ENCODE measurements at places on chromosomes 2 and 18.
A peak's percentile ranks its signal among the peaks of the same experiment; 100 is the strongest.

- no peak for DNase-seq
These were observed 5.6 kb downstream of the DTYMK start for GRCh38 chr2:241680827-241681599.

GRCh38 chr2:234243871-234244565, 193.5 kb downstream of the SPP2 start:
- no peak for DNase-seq

- no peak for DNase-seq
These were observed 2.8 kb upstream of the MXD1 start for GRCh38 chr2:69911985-69912563.

DNA sequence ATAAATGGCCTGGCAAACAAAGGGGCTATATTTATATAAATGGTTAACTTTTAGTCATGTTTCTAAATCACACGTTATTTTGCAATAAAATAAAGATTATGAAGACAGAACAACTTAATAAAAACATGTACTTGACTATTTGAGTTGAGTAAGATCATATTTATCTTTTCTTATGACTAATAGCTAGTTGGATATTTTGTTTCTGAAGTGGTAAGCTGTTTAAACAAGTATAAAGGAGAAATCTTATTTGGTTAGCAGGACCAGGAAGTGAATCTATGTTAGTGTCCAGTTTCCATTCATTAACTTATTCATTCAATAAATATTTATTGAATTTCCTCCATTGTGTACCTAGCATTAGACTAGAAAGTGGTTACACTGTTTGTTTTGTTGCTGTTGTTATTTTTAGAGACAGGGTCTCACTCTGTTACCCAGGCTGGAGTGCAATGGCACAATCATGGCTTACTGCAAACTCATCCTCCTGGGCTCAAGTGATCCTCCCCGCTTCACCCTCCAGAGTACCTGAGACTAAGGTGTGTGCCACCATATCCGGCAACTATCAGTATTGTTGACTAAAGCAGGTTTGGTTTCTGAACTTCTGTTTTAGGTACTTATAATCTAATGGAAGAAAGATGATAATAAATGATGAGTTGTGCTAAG, 312.6 kb downstream of the DPP10 start:
- DNase-seq: no peak

- DNase-seq: peak; percentile 65
These were observed 94.3 kb downstream of the HNRNPLL start for GRCh38 chr2:38508311-38509039.

DNA sequence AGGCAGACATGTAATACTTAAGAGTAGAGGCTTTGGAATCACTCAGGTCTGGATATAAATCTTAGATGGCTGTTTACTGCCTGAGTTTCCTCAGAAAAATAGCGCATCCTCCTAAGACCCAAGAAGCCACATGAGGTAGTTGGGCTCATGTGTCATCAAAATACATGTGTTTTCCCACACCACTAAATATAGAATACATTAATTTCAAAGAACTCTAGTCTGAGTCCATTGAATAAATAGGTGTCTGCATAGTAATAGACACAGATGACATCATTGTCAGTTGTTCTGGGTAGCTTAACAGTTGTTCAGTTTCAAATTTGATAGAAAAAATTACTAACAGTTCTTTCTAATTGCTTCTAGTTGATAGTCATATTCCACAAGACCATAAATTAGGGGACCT, 9.6 kb downstream of the PPP1R1C start:
- DNase-seq: no peak

DNA sequence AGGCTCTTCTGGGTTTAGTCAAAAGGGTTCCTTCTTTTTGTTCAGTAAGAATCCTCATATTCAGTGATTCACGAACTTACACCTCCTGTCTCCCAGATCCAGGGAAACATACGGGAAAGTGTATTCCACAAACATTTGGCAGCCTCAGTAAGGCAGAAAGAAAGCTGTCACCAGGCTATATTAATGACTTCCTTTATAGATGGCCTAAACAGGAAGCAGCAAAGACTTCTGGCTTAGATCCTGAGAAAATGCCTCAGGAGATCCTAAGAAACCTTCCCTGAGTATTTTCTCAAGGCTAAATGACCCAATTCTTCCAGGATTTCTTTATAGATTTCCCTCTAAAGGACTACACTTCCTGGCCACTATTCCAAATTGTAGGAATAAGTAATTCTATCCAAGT, 1995.5 kb upstream of the CELF4 start:
- no peak for DNase-seq

GRCh38 chr2:74005786-74006185, 21.1 kb downstream of the TET3 start:
- no peak for DNase-seq

DNA sequence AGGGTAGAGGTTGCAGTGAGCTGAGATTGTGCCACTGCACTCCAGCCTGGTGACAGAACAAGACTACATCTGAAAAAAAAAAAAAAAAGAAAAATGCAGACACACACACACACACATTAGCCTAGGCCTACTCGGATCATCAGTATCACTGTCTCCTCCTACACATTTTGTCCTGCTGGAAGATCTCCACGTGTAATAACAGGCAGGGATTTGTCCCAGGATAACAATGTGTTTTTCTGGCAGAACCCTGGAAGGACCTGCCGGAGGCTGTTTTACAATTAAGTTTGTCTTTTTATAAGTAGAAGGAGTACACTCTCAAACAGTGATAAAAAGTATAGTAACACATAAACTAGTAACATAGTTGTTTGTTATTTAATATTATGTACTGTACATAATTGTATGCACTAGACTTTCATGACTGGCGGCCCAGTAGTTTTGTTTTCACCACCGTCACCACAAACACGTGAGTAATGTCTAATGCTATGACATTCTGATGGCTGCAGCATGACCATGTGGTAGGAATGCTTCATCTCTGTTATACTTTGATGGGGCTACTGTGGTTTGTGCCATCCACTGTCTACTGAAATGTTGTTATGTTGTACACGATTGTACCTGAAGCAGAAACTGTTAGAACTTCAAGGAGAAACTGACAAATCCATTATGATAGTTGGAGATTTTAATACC, 130.6 kb downstream of the ATP9B start:
- no peak for DNase-seq

GRCh38 chr2:230908595-230909191, 16.3 kb downstream of the GPR55 start:
- no peak for DNase-seq

DNA sequence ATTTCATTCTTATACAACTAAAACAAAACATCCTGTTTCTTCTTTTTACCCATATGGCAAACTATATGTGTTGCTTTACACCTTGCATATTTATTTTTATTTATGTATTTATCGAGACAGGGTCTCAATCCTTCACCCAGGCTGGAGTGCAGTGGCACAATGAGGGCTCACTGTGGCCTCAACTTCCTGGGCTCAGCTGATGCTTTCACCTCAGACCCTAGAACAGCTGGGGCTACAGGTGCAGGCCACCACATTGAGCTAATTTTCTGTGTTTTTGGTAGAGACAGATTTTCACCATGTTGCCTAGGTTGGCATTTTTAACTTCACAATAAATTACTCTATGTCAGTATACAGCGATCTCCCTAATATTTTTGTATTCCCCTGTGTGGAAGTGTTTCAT, 522.0 kb downstream of the MBD2 start:
- DNase-seq: no peak

- no peak for DNase-seq
These were observed 1.5 kb upstream of the SLC35G4 start for GRCh38 chr18:11607906-11608305.

GRCh38 chr18:33835419-33835818, 257.4 kb downstream of the ASXL3 start:
- no peak for DNase-seq

DNA sequence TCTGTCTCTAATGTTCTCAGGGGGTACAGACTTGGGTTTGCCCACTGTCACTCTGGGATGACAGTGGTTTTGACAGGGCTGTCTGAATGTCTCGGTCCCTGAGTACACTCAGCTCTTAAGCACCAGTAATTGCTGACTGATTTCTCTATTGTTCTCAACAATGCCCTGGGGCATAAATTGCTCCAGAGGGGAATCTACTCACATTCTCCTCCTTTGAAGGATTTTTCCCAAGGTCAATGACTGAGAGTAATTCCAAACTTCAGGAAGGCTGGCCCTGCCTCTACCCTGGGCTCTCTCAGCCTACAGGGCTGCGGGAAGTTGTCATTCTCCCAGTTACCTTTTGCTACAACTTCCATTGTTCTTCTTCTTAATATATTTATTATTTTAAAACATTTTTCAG, 36.5 kb downstream of the MC2R start:
- no peak for DNase-seq

DNA sequence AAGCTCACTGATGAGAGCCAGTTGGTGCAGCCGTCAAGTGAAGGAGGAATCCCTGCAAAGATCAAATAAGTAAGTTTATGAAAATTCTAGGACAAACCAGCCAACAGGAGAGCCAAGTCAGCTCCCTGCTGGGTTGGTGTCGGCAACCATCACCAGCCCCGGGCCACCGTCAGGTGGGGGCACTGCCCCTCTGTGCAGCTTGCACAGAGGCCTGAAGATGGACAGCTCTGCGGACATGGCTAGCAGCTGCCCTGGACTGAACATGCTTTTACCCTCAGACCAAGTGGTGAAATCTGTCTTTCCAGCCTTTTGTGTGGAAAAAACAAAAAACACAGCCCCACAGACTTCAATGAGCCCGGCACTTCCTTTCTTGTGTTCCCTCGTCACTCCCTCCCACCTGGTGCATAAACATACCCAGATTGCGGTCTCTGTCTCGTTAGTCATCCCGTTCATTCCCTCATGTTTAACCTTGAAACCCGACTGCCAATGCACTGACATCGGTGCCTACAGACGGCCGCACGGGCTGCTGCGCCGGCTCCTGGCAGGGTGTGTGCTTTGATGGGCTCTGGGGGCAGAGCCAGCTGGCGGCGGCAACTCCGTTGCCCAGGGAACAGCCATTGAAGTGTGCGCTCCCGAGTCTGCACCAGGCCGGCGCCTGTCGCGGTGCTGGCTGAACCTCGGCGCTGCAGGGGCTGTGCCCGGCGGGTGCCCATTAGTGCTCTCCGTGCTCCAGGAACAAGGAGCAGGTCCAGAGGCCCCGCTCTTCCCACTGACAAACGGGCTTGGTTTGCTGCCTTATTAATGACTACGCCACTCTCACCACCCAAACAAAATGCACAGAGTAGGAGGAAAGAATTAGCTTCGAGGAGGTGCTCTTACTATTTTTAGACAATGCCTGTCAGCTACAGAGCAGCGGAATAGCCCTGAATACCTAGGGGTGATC, 95.3 kb downstream of the EIPR1 start:
- DNase-seq: no peak

DNA sequence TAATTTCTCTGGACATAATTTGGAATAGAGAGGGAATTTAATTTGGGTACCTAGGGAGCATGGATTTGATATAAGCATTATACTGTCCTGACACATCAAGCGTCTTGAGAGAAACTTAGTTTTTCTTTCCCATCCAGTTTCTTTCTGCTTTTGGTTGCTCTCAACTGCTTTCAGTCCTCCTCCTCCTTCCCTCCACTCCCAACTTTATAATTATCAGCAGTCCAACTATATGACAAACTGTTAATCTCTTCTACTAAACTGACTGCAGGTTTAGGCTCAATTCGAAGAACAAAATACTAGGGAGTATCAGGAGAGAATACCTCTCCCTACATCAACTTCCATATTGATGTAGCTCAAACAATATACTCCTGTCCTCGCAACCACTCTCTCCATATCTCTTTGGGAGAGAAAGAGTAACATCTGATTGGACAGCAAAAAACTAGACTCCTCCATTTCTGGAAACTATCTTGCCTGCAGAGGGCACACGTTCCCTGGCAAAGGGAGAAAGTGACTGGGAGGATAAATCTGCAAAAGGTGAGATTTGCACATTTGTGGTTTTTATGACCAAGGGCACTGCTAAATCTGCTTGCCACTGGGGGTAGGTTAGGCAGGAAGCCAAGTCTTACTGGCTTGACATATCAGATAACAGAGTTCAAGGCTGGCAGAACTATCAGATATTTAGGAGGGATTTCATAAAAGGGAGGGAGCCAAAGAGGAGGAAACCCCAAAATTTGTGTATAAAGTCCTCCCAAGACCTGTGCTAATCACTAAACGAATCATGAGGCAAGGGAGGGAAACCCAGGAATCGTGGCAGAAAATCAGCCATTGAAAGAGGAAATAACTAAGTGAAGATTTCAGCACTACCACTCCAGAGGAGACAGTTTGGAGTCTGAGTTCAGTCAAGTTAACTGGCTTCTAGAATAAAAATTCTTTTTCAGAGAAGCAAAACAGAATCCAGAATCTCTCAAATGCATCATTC, 40.0 kb downstream of the ICA1L start:
- no peak for DNase-seq

GRCh38 chr18:55856229-55856628, 268.2 kb upstream of the TCF4 start:
- no peak for DNase-seq

All from stimulated activated CD4-positive, alpha-beta T cell treated with anti-CD3 and anti-CD28 coated beads, Interleukin-1b, Interleukin-23, amount 100 ng/mL, for 1 hour (primary cell).